ENCODE measurements at places on chromosomes 5 and 9.

- no peak for DNase-seq
These were observed 154.1 kb upstream of the TUT7 start for GRCh38 chr9:86508208-86508903.

GRCh38 chr9:93172666-93173364 is 11.1 kb upstream of the WNK2 start:
- DNase-seq: no peak

DNA sequence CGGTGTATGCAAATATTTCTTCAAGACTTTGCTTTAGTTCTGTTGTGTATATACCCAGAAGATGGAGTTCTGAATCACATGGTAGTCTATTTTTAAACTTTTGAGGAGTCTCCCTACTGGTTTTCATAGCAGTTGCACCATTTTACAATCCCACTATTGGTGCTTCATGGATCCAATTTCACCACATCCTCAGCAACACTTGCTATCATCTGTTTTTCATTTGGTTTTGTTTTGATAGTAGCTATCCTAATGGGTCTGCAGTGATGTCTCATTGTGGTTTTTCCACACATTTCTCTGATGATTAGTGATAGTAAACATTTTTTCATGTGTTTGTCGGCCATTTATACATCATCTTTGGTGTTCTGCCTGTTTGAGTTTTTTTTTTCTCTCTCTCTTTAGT is 1339.3 kb downstream of the EFNA5 start:
- DNase-seq: peak; percentile 97

- no peak for DNase-seq
These were observed 118.5 kb downstream of the DAB2IP start for GRCh38 chr9:121769939-121770338.

DNA sequence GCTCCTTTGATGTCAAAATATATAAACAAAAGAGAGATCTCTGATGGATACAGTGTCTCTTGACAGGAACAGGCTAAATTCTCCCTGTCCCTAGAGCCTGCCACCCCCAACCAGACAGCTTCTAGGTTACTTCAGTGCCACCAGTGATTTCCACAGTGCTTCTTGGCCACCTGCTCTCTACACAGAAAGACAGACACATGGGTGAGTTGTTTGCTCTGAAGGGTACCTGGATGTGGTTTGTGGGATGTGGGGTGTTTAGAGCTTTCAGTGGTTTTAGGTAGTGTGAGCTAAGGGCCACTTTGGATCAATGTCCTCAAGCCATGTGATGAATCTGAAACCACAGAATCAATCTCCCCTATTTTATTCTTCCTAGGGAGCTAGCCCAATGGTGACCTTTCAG is 125.4 kb downstream of the ANKRD18B start:
- no peak for DNase-seq

DNA sequence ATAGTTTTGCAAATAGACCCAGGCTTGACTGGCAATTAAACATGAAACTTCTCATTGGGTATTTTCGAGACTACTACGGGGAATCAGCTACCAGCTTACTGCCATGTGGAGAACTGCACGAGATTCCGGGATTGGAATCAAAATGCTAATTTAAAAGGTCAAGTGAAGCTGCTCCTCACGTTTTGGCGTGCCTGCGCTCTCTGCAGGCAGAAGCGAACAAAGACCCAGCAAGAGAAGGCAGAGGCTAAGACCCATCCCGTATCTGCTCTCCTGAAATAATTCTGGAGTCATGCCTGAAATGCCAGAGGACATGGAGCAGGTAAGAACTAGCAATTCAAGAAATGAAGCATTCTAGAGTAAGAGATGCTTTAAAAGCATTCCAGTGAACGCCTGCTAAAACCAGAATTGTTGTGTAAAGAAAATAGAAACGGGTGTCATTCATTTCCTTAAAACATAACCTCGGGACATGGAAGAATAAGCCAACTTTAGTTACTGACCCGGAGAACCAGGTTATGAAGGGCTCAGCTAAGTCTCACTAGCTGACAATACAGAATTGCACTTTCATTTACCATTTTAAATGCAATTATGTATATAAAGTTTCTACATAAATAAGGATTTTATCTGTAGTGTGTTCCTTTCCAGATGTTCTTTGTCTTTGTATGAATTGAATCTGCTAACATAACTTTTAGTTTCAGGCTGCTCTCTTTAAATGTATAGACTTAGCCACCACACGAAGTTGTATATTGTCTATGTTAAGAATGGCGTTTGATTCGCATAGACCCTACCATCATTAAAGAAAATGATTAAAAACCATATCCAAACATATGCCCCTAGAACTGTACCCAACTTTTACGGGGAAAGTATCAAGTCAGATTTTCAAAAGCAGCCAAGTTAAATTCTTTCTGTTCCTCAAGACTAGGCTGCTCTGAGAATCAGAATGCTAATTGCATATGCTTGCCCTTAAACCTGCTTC is 2.0 kb upstream of the MAT2B start:
- peak; percentile 82 for DNase-seq

- no peak for DNase-seq
These were observed 7.2 kb downstream of the ALDH7A1 start for GRCh38 chr5:126587551-126588390.

GRCh38 chr9:130446101-130446861 is 1.5 kb downstream of the ASS1 start:
- peak; percentile 88 for DNase-seq

DNA sequence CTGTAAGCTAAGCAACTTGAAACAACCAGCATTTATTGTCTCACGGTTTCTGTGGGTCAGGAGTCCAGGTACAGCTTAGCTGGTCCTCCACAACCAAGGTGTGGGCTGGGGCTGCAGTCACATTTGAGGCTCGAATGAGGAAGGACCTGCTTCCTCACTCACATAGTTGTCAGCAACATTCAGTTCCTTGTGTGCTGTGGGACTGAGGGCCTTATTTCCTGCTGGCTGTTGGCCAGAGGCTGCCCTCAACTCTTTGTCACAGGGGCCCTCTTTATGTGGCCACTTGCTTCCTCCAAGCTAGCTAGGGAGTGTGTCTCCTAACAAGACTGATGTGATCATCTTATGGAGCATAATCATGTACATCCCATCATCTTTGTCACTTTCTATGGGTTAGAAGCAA is 29.2 kb upstream of the SEMA4D start:
- no peak for DNase-seq

DNA sequence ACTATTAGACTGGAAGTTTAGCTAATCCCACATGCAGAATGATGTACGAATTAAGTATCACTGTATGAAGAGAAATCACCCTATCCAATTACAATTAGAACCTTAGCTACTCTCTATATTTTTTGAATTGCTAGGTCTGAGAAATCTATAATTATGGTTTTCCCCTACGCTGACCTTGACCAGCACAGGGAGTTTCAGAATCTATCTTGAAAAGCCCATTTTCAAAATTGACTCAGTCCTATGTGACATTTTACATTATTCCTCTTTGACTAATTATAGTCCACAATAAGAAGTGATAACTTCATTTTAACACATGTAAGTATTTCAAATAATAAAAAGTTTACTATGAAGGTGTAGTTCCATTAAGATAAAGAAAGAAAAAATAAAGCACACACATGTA is 21.5 kb downstream of the NUDT12 start:
- DNase-seq: no peak

GRCh38 chr5:17180864-17181723 is 36.3 kb upstream of the BASP1 start:
- DNase-seq: peak; percentile 88

DNA sequence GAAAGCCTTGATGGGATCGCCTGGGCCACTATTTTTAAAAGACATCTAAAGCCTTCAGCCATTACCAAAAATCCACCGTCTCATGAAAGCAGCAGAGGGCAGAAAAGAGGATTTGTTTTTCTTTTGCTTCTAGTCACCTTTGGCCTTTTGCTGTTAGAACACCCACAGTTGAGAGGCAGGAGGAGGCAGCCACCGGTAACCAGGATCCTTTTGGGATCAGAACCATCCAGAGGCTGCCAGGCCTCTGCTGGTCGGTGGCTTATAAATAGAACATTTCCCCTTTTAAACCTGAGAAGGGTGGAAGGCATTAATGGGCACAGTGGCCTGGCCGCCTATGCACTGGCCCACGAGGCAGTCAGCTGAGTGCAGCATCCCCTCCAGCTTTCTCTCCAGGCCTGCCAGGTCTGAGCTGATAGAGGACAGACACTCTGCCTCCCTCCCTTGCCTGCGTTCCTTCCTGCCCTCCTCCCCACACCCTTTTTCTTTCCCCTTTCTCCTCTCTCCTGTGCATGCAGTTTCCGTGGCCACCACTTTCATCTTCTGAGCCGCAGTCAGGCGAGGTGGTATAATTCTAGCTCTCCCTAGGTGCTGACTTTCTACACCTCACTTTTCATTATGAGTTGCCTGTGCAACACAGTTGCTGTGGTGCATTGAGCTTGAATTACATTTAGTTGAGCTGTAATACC is 253.4 kb downstream of the ARHGAP26 start:
- DNase-seq: no peak

- peak; percentile 21 for DNase-seq
These were observed 73.4 kb downstream of the HABP4 start for GRCh38 chr9:96523374-96523773.

GRCh38 chr9:95801797-95802196 is 73.7 kb upstream of the ERCC6L2 start:
- DNase-seq: no peak

Data from fibroblast of skin of scalp (primary cell).